Trophoblast cell (in vitro differentiated cells and primary cell): ENCODE measurements at places on chromosomes 7 and 10.
A peak's percentile ranks its signal among the peaks of the same experiment; 100 is the strongest.

GRCh38 chr10:35789996-35790395 lies 147.9 kb upstream of the FZD8 start:
- no peak for DNase-seq

DNA sequence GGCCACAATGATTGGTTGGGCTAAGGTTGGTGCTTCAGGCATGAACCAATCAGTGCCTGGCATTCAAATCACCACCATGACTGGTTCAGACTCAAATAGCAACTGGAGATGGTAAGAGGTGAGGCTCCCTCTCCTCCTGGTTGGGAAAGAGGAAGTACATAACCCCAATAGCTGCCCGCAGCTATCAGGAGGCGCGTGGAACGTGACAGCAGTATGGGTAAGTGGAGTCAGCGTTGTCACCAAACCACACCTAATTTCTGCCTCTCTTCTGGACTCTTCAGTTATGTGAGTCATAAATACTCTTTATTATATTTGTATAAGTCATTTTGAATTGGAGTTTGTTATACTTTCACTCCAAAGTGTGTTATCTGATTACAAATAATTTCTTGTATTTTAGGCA lies 17.9 kb upstream of the ITGA8 start:
- no peak for DNase-seq

DNA sequence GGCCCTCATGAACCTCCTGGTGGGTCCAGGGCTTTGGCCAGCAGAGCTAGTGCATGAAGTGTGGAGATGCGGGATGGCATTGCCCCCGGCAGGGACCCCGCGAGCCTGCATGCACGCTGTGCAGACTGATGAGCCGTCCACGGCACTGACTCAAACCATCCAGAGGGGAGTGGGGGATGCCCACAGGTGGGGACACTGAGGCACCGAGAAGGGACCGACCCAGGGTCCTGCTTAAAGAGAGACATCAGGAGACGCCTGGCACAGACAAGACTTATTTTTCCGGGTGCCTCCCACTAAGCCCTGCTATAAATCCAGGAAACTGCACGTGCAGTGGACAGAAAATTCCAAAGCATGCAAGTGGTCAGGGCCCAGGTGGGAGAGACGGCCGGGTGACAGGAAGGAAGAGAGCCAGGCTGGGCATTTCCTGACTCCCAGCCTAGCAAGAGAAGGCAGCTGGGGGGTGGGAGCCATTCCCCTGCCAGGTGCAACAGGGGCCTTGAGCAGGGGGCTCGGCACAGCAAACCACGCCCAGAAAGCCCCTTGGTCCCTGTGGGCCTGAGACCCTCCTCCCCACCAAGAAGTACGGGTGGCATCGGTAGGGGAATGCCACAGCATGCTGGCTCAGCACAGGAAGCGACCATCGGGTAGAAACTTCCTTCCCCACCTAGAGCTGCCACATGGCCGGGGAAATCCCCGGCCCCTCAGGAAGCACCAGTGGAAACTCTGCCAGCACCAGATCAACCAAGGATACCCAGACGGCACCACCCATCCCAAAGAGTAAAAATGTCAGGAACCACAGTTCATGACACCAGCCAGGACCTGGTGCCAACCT lies 91.5 kb downstream of the FOXL3 start:
- DNase-seq = no peak

DNA sequence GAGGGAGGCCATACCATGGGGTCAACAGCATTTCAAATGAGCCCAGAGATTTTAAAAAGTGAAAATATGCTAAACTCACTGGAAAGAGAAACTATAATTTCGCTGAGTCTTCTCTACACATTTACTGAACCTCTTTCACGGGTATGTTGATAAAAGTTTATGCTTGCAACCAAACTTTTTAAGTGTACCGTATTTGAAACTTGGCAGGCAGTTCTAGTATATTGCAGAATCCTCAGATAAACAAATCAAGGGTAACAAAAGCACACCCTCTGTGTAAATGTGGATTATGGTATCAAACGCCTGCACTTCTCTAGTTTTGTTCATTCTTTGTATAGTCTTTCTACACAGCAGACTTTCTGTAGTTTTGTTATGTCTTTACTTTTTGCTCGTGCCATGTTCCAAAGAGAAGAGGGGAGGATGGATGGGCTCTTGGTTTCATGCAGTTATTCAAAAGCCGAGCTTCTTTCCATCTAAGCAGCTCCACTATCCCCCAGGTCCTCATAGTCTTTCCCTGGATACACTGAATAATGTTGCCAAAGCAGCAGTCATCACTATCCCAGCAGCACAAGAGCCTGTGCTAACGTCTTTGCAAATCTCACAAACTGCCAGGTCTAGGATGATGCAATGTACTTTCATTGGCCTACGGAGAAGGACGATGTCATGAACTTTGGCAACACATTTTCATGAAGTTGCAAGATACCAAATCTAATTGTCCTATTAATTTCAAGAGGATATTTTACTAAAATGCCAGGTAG lies 131.2 kb downstream of the MPP7 start:
- no peak for DNase-seq

GRCh38 chr7:96203786-96204185 lies 118.1 kb downstream of the SLC25A13 start:
- no peak for DNase-seq

GRCh38 chr7:28862595-28863272 lies 95.4 kb downstream of the TRIL start:
- no peak for DNase-seq

DNA sequence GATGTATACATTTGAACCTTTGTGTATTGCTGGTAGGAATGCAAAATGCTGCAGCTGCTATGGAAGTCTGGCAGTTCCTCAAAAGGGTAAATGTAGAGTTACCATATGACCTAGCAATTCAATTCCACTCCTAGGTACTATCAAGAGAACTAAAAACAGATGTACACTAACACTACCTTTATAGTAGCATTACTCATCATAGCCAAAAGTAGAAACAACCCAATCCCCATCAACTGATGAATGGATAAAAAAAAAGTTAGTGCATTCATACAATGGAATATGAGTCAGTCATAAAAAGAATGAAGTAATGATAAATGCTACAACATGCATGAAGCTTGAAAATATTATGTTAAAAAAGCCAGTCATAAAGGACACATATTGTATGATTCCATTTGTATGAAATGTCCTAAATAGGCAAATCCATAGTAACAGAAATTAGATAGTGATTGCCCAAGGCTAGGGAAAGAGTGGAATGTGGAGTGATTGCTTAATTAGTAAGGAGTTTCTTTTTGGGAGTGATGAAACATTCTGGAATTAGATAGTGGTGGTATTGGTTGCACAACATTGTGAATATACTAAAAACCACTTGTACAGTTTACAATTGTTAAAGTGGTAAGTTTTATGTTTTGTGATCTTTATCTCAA lies 96.4 kb upstream of the AOAH start:
- DNase-seq = peak; percentile 98

DNA sequence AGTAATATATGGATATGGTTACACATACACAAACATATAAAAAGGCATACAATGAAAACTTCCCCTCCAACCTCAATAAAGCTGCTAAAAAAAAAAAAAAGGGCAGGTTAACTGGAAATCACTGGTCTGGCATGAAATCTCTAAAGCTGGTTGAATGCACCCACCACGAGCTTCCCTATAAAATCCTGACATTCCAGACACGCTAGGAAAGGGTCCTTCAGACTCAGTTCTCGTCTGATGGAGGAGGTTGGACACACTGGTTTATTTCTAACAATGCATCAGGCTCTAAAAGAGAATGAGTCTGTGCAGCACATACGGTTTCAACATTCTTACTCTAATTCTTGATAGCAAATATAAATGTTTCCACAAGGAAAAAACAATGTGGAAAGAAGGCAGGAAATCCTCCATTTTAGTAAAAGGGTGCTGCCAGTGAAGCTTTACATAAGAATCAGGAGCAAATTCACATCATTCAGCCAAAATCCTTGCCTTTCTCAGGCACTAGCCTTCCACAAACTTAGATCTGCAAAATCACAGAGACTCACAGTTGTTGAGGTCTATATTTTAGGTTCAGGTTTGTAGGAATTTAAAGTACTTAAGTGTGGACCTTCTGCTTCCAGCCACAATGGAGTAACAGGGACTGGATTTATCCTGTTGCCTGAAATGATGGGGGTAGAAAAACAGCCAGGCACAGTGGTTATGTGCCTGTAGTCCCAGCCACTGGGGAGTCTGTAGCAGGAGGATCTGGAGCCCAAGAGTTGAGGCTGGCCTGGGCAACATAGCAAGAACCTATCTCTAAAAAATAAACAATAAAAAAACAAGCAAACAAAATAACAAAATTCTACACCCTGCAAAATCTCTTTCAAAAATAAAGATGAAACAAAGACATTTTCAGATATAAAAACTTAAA lies 73.5 kb downstream of the CYTH3 start:
- DNase-seq = no peak

GRCh38 chr7:110003827-110004226 lies 1087.1 kb upstream of the LRRN3 start:
- no peak for DNase-seq

DNA sequence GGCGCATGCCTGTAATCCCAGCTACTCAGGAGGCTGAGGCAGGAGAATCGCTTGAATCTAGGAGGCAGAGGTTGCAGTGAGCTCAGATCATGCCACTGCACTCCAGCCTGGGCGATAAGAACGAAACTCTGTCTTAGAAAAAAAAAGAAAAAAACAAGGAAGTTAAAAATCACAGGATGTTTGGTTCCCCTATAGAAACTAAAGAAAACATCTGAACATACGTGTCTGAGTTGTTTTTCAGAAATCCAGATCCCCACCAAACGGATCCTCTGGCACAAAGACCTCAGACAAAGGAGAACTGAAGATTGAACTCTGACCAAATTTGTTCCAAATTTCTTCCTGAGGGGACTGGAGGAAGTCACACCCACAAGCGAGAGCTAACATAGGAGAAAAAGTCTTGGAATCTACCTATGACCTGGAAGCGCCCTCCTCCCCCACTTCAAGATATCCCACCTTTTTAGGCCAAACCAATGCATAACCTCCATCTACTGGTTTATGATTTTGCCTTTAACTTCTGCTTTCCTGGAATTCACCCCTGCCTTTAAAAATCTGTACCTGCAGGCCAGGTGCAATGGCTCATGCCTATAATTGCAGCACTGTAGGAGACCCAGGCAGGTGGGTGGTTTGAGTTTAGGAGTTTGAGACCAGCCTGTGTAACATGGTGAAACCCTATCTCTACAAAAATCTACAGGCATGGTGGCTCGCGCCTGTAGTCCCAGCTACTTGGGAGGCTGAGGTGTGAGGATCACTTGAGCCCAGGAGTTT lies 19.7 kb upstream of the SIRT1 start:
- DNase-seq = peak; percentile 46

DNA sequence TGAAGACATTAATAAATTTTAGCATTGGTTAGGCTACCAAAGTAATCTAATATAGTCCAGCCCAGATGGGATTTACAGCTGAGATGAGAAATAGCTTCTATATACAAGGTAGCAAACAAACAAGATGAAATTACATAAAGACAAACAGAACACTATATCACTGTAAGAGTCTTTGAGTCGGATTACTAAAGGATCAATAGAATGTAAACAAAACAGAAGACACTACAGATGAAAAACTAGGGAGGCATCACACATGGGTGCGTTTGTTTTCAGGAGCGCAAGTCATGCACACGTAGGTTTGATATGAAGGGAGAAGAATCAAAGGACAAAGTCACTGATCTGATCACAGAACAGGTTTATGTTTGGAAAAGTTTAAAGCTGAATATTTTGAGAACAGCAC lies 26.5 kb downstream of the MPP7 start:
- DNase-seq = no peak

GRCh38 chr10:58028597-58029366 lies 238.9 kb downstream of the IPMK start:
- peak; percentile 73 for DNase-seq

DNA sequence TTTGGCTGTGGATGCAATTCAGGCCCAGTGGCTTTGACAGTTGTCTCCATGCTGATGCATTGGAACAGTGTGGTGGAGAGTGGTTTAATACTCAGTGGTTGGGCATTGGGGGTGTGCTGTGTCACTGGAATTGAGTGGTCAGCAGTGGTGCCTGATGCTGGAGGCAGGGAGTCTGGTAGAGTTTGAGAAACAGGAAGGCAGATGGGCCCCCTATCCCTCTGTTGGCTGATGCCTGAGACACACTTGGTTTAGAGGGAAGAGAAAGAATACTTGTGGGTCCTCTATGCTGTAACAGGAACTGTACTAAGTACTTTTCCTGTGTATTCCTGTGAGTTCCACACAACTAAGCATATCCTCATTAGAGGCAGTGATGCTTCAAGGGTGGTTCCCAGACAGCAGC lies 55.4 kb downstream of the EEPD1 start:
- DNase-seq = no peak

DNA sequence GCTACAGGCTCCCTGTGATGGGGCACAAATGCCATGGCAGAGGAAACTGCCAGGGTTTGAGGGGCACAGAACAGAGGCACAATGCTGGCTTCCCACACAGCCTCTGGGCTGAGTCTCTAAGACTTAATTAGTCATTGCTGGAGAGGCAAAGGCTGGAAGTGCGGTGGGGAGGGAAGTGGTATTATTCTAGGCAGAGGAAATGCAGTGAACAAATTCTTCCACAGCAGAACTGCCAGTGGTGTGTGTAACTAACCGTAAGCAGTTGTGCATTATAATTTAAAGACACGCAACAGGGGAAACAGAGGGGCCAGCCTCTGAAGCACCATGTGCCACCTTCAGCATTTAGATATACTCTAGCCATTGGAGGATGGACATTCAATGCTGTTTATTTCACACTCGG lies 12.8 kb downstream of the ICA1 start:
- DNase-seq = no peak

GRCh38 chr7:155269766-155270585 lies 27.7 kb upstream of the INSIG1 start:
- peak; percentile 56 for DNase-seq
